Bronchial smooth muscle cell (primary cell): ENCODE measurements at places on chromosomes 12 and 14. TPM values are rescaled to one million over a fixed set of nuclear protein-coding genes. Genes with fewer than 3 reads are reported as not detected.

DBX2 gene
- 0.09 TPM in 1 of 2 replicates, not detected in the other for total RNA-seq

NACA gene
- 1,375 and 1,523 TPM in 2 replicates for total RNA-seq

A2ML1 gene
- under 0.01 and 0.17 TPM in 2 replicates for total RNA-seq

KRT73 gene
- total RNA-seq, result not detected in 2 replicates

CDH24 gene
- 4.6 and 7.6 TPM in 2 replicates for total RNA-seq

GLIPR1L1 gene
- not detected in 2 replicates for total RNA-seq

HAL gene
- total RNA-seq, result under 0.01 TPM in 1 of 2 replicates, not detected in the other

AGAP2 gene
- total RNA-seq, result 0.32 and 0.43 TPM in 2 replicates

HCAR2 gene
- total RNA-seq, result not detected in 2 replicates

AQP2 gene
- not detected in 2 replicates for total RNA-seq

E2F7 gene
- 1.6 and 2.2 TPM in 2 replicates for total RNA-seq

PRR13 gene
- 14.6 and 27.1 TPM in 2 replicates for total RNA-seq

BEST3 gene
- not detected in 2 replicates for total RNA-seq

SDR9C7 gene
- total RNA-seq, result not detected in 2 replicates

ACVRL1 gene
- total RNA-seq, result 50.6 and 70.5 TPM in 2 replicates

SLC5A8 gene
- total RNA-seq, result not detected in 2 replicates

RBP5 gene
- 0.09 TPM in 1 of 2 replicates, not detected in the other for total RNA-seq

RNASE3 gene
- 0.16 TPM in 1 of 2 replicates, not detected in the other for total RNA-seq

BCL2L14 gene
- under 0.01 TPM in 1 of 2 replicates, not detected in the other for total RNA-seq

TBX5 gene
- total RNA-seq, result 10.2 and 12.6 TPM in 2 replicates

POTEG gene
- not detected in 2 replicates for total RNA-seq

EML5 gene
- total RNA-seq, result 0.09 and 0.32 TPM in 2 replicates

TAS2R46 gene
- total RNA-seq, result 1.2 and 1.7 TPM in 2 replicates

KRR1 gene
- 29.4 and 32.9 TPM in 2 replicates for total RNA-seq

RNASE13 gene
- not detected in 2 replicates for total RNA-seq

TEAD4 gene
- total RNA-seq, result 2.5 and 3.6 TPM in 2 replicates

TPPP2 gene
- not detected in 2 replicates for total RNA-seq

IL31 gene
- total RNA-seq, result not detected in 2 replicates

ZNF605 gene
- total RNA-seq, result 8.8 and 9.4 TPM in 2 replicates
